Lung (tissue), 17 donors: ENCODE measurements at places on chromosomes 2 and 18. TPM values are rescaled to one million over a fixed set of nuclear protein-coding genes. Genes with fewer than 3 reads are reported as not detected.

GRCh38 chr2:226607379-226607778 is 192.2 kb downstream of the IRS1 start:
- no peaks in the 10 kb centered on the region for H3K4me1 ChIP-seq
- H3K36me3 ChIP-seq, result no peaks in the 10 kb centered on the region
- H3K27me3 ChIP-seq, result no peaks in the 10 kb centered on the region
- DNase-seq, result no peak
- H3K4me3 ChIP-seq, result no peak overlapping the region

GRCh38 chr2:98952966-98953365 is 16.9 kb upstream of the CRACDL start:
- H3K27me3 ChIP-seq, result peaks cover 3% of the 10 kb centered on the region
- H3K27ac ChIP-seq, result no peak overlapping the region
- no peak overlapping the region for H3K4me3 ChIP-seq
- H3K4me1 ChIP-seq, result no peaks in the 10 kb centered on the region
- H3K36me3 ChIP-seq, result no peaks in the 10 kb centered on the region

DNA sequence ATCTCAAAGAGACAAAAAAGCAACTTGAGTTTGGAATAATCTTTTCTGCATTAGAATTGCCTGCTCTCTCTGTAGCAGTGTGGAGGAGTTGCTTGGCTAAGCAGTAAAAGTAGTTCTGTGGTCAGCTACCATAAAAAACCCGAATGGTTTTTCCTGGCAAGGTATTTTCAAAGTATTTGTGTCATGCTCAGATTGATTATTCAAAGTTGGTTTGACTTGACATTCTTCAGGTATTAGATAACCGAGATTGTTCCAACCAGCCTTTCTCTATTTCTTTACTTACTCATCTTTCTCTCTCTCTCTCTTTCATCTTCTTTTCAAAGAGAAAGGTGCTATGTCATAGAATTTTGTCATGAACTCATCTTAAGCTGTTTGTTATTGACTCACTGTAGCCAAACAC is 404.9 kb downstream of the CPS1 start:
- no peak overlapping the region for H3K4me3 ChIP-seq
- H3K4me1 ChIP-seq, result no peaks in the 10 kb centered on the region
- no peaks in the 10 kb centered on the region for H3K27me3 ChIP-seq

- no peak for DNase-seq
- no peaks in the 10 kb centered on the region for H3K4me1 ChIP-seq
- no peak overlapping the region for H3K27ac ChIP-seq
- peaks cover 13% of the 10 kb centered on the region for H3K27me3 ChIP-seq
- no peak overlapping the region for H3K4me3 ChIP-seq
These were observed 27.6 kb upstream of the GNAL start for GRCh38 chr18:11661430-11661829.

DNA sequence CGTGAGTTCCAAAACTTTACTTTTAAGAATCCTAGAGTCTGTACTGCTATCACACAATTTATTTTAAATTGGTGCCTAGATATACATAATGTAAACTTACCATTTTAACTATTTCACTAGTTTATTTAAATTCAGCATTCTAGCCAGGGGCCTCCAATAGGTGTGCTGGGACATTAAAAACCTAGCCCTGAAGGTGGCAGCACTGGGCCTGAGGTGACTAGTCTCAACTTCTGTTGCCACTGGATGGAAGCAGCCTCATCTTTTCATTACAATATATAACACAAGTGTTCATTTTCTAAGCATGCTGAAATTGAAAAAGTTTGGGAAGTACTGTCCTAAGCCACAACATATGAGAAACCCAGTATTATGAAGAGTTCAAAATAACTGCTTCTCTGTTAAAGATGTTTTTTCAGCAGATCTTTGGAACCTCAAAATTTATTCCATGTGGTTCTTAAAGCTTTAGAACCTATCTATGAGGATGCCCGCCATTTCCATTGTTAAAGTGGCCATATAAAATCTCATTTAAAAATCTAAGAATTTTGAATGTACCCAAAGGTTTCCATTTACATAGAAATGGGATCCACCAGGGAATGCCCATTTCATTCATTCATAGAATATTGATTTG is 2.9 kb upstream of the RBBP8 start:
- peak; percentile 64 for DNase-seq
- H3K36me3 ChIP-seq, result no peaks in the 10 kb centered on the region
- H3K27me3 ChIP-seq, result no peaks in the 10 kb centered on the region
- H3K4me3 ChIP-seq, result no peak overlapping the region
- no peak overlapping the region for H3K27ac ChIP-seq

DNA sequence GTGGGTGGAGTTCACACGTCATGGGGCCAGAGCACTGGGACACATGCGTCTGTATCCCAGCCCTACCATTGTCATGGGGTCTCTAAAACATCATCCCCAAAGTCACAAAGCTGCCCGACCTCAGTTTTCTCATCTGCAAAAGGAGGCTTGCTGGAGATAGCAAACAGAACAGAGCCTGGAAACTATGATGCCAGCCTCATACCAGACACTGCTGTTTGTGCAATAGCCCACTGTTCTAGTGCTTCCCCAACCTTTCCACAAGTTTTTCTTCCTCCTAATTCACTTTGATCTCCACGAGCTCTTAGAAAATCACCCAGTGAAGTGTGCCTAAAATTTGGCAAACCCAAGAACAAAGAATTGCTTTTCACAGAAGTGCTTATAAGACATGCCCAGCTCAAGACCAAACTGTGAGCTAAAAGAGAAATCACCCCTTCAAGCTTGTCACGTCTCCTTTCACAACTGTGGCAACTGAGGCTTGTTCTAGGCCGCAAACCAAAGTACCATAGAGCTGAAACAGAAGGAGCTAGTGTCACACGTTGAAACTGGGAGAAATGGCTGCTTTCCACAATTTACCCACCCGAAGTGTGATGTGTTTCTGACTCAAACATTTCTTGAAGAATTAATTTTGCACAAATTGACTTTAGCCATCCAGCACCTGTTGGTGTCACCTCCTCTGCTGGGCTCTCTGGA is 162.7 kb upstream of the ID2 start:
- H3K4me3 ChIP-seq, result no peak overlapping the region
- H3K4me1 ChIP-seq, result no peaks in the 10 kb centered on the region
- DNase-seq, result no peak
- no peaks in the 10 kb centered on the region for H3K36me3 ChIP-seq
- no peak overlapping the region for H3K27ac ChIP-seq

DNA sequence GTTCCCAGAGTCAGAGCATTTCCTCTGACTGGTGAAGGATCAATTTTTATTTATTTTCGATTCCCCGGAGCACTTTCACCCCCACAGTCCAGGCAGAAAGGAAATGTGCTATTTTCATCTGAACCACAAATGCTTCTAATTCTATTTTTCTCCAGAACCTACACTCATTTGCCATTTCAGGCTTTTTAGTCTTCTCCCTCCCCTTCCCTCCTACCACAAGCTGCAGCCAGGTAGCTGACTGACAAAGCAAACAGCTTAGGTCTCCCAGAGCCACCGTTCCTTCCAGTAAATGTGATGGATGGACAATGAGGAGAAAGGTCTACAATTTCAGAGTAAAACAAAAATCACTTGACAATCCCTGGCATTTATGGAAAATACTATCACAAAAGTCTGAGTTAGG is 76.9 kb downstream of the KLF7 start:
- peaks cover 56% of the 10 kb centered on the region for H3K4me1 ChIP-seq
- DNase-seq, result no peak
- H3K27me3 ChIP-seq, result no peaks in the 10 kb centered on the region
- no peak overlapping the region for H3K4me3 ChIP-seq

DNA sequence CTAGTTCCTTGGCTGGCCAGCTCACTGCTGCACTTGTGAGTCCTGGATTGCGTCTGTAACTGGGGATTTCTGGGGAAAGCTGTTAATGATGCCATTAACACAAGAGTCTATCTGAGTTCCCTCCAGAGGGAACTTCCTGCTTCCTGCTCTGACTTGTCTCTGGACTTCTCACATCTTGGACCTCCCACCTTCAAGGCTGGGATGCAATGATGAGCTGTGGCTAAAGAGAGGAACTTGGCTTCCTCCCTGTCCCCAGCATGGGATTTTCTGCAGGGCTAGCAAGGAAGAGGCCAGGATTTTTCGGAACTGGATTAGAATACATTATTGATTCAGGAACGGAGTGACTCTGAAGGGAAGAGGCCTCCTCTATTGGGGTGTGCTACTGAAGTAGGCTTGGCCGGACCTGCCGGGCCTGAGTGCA is 155.5 kb downstream of the CLIP4 start:
- H3K4me3 ChIP-seq, result no peak overlapping the region
- no peaks in the 10 kb centered on the region for H3K27me3 ChIP-seq
- no peaks in the 10 kb centered on the region for H3K36me3 ChIP-seq
- no peak for DNase-seq
- H3K4me1 ChIP-seq, result no peaks in the 10 kb centered on the region

DNA sequence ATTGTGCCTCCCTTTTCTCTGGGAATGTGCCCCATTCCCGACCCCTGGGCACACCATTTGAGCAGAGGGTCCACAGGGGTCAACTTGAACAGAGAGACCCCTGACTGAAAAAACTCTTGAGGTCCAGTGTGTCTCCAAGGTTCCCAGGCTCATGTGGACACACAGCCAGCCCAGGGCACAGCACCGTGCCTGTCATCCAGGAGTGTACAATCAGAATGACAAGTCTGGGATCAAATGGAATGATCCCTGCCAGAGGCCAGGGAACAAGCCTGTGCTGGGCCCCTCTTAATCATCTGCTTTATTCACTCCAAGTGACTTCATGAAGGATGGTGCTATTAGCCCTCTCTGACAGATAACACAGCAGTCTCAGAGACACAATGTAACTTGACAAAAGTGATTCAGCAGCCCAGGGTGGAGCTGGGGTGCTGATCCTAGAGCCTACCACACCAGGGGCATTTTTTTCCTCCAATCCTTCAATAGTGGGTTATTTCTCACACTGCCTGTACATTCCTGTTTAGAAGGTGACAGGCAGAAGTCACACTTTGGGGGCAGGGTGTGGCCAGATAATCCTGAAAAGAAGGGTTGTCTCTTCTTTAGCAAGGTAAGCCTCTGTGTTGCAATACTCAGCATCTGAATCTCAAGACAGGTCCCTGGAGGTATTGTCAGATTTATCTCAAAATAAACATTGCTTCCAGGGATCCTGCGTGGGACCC is 84.0 kb upstream of the TMEM200C start:
- no peak overlapping the region for H3K27ac ChIP-seq
- H3K27me3 ChIP-seq, result no peaks in the 10 kb centered on the region
- no peaks in the 10 kb centered on the region for H3K4me1 ChIP-seq
- H3K4me3 ChIP-seq, result no peak overlapping the region
- H3K36me3 ChIP-seq, result peaks cover 2% of the 10 kb centered on the region

GRCh38 chr2:143545059-143545948 is 416.1 kb downstream of the ARHGAP15 start:
- H3K27me3 ChIP-seq, result no peaks in the 10 kb centered on the region
- H3K4me3 ChIP-seq, result no peak overlapping the region
- H3K27ac ChIP-seq, result no peak overlapping the region
- no peaks in the 10 kb centered on the region for H3K36me3 ChIP-seq

DNA sequence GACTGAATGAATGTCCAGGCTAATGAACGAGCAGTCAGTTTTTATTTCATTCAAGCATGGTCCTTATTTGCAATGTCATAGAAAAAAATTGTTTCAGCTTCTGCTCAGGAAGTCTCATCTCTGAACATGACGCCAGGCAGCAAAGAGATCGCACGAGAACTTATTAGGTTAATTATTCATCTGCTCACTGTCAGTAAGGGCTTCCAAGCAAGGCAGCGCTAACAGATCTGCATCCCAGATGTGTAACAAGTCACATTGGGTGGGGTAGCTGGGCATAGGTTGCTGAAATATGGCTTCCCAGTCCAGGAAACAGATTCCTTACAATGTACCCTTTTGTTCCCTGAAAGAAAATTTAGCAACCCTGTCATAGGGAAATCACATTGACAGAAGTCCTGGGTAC is 63.5 kb downstream of the ANKRD44 start:
- no peak for DNase-seq
- no peaks in the 10 kb centered on the region for H3K27me3 ChIP-seq
- no peaks in the 10 kb centered on the region for H3K4me1 ChIP-seq
- H3K27ac ChIP-seq, result no peak overlapping the region
- H3K36me3 ChIP-seq, result no peaks in the 10 kb centered on the region

GRCh38 chr2:231781798-231782726 is 980 bp upstream of the PDE6D start:
- peak; percentile 67 for DNase-seq
- H3K27me3 ChIP-seq, result no peaks in the 10 kb centered on the region
- peak overlapping the region; percentile 84 for H3K4me3 ChIP-seq
- H3K27ac ChIP-seq, result peak overlapping the region; percentile 93
- H3K36me3 ChIP-seq, result no peaks in the 10 kb centered on the region
- peaks cover 34% of the 10 kb centered on the region for H3K4me1 ChIP-seq

DNA sequence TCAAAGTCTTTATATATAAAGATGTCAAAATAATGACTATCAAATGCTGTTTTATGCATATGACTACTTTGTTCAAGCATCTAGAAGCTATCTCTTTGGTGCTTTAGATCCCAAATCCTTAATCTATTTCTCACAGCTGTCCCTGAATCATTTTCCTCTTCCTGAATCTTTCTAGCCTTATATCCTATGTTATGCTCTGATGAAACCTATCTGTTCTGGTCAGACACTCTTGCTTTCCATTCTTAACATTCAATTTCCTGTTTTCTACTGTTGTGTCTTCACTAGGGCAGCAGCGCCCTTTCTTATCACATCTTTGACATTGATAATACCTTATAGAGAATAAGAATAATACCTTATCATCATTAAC is 6.3 kb upstream of the PARD3B start:
- DNase-seq, result no peak
- H3K36me3 ChIP-seq, result no peaks in the 10 kb centered on the region
- no peak overlapping the region for H3K4me3 ChIP-seq
- H3K4me1 ChIP-seq, result peaks cover 4% of the 10 kb centered on the region
- no peaks in the 10 kb centered on the region for H3K27me3 ChIP-seq
- H3K27ac ChIP-seq, result no peak overlapping the region

DNA sequence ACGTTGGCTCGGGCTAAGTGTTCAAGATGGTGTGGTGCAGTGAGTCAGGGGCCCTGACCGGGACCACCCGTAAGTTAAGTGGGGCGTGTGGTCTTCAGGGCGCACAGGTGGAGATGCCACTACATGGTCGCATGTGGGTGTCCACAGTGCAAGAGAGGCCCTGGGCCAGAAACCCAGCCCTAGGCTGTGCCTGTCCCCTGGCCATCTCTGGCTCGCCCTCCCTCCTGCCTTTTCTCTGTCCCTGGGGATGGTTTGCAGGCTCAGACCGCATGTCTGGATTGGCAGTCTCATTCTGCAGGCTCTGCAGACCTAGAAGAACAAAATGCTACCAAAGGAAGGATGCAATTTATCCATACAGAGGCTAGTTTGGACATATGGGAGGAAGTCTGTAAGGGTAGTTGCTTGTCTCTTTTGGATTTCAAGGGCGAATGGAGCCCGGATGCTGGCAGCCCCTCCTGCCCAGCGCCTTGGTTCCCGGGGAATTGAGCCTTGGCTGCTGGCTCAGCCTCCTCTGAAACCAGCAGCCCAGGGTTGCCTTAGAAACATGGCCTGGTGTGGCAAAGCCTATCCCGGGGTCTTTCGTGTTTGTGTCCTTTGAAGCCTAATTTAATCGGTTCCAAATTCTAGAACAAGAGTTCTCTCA is 417.5 kb upstream of the HS6ST1 start:
- no peaks in the 10 kb centered on the region for H3K4me1 ChIP-seq
- no peak overlapping the region for H3K4me3 ChIP-seq
- no peaks in the 10 kb centered on the region for H3K36me3 ChIP-seq
- H3K27ac ChIP-seq, result no peak overlapping the region
- H3K27me3 ChIP-seq, result no peaks in the 10 kb centered on the region

- DNase-seq, result peak; percentile 55
- H3K36me3 ChIP-seq, result no peaks in the 10 kb centered on the region
- H3K4me1 ChIP-seq, result peaks cover 16% of the 10 kb centered on the region
- no peak overlapping the region for H3K4me3 ChIP-seq
- H3K27ac ChIP-seq, result no peak overlapping the region
These were observed 74.8 kb upstream of the GLI2 start for GRCh38 chr2:120660771-120661459.

The ARHGEF4 gene
- 15.9 TPM for total RNA-seq

The PCGF1 gene
- total RNA-seq, result 16.7 TPM

The DOK6 gene
- 21.3 TPM for total RNA-seq

The ALPP gene
- total RNA-seq, result 25.8 TPM

The SERPINB7 gene
- total RNA-seq, result 0.12 TPM

The SLC5A7 gene
- 2.1 TPM for total RNA-seq

The UGT1A3 gene
- total RNA-seq, result not detected
